Osteocyte (in vitro differentiated cells): ENCODE measurements at places on chromosomes 13 and 19. TPM values are rescaled to one million over a fixed set of nuclear protein-coding genes. Genes with fewer than 3 reads are reported as not detected.

GRCh38 chr13:40026174-40026585 lies 370.7 kb downstream of the COG6 start:
- no peak overlapping the region for H3K27ac ChIP-seq
- H3K4me3 ChIP-seq: no peak overlapping the region
- peaks cover 3% of the 10 kb centered on the region for H3K4me1 ChIP-seq

The KLK15 gene
- total RNA-seq: not detected in 2 replicates

GRCh38 chr13:48783695-48784230 lies 130.0 kb downstream of the CYSLTR2 start:
- DNase-seq: no peak
- H3K36me3 ChIP-seq: no peaks in the 10 kb centered on the region
- no peak overlapping the region for H3K4me3 ChIP-seq

The DHDH gene
- total RNA-seq: 0.67 TPM in 1 of 2 replicates, not detected in the other

- H3K4me1 ChIP-seq: peaks cover 50% of the 10 kb centered on the region
- peak overlapping the region; percentile 43 for H3K27ac ChIP-seq
- H3K27me3 ChIP-seq: no peaks in the 10 kb centered on the region
- DNase-seq: no peak
- no peak overlapping the region for H3K4me3 ChIP-seq
- no peaks in the 10 kb centered on the region for H3K36me3 ChIP-seq
Observed at GRCh38 chr13:66407128-66407527, 823.0 kb downstream of the PCDH9 start.

DNA sequence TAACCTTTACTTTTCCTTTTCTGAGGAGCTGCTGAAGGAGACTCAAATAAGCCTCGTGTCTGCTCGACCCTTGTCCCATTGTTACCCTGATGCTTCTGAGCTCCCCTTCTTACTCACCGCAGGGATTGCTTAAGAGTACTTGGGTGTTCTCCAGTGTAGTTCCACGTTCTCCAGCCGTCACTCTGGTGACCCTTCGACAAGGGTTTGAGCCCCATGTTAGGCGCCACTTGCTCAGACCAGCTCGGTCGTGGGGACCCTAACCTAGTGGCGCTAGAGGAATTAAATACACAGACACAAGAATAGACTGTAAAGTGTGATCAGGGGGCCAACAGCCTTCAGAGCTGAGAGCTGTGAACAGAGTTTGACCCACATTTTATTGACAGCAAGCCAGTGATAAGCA lies 10.3 kb downstream of the ZNF480 start:
- no peaks in the 10 kb centered on the region for H3K4me1 ChIP-seq
- no peak overlapping the region for H3K27ac ChIP-seq
- peaks cover 82% of the 10 kb centered on the region for H3K36me3 ChIP-seq
- DNase-seq: no peak
- no peak overlapping the region for H3K4me3 ChIP-seq
- H3K27me3 ChIP-seq: no peaks in the 10 kb centered on the region

DNA sequence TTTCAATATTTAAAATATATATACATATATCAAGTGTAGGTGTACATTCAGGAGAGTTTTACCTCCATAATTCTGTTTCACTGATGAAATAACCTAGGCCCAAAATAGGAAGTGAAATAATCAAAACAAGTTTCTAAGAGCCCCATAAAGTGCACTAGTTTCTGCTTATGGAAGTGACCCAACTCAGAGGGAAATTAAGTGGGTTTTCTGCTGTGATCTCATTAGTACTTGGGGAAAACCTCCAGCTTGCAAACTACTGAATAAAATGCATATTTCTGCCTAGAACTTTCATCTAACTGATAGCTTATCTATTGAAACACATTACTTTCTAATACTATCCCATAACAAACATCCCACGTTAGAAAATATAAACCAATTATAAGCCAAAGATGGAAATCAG lies 45.4 kb upstream of the MIR17HG start:
- no peak for DNase-seq
- no peak overlapping the region for H3K4me3 ChIP-seq
- no peak overlapping the region for H3K27ac ChIP-seq
- no peaks in the 10 kb centered on the region for H3K4me1 ChIP-seq
- H3K36me3 ChIP-seq: no peaks in the 10 kb centered on the region

GRCh38 chr19:47161876-47162489 lies 31.3 kb downstream of the SAE1 start:
- H3K36me3 ChIP-seq: peaks cover 16% of the 10 kb centered on the region
- no peak overlapping the region for H3K4me3 ChIP-seq
- peaks cover 21% of the 10 kb centered on the region for H3K4me1 ChIP-seq
- no peak overlapping the region for H3K27ac ChIP-seq
- DNase-seq: no peak

DNA sequence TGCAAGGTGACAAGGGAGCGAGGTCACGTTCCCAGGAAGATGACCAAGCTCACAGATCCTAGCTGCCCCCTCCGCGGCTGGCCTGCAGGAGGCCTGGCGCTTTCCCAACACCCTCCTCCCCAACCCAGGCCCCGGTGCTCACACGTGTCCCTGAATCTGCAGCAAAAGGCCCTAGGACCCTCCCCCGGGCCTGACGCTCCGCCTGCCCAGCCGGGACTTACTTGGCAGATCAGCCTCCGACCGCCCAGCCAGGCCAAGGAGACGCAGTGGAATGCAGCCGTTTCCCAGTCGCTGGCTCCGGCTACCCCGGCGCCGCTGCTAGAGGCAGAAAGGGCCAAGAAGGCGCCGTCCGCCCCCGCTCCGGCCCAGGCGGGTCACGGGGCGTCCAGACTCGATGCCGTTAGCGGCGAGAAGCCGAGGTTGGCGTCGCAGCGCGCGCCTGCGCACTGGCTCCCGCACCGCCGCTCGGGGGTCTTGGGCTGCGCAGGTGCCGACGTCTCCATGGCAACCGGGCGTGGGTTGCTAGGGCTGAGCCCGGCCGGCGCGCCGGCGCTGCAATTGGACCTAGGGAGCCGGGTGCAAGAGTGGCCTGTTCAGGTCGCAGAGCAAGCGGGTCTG lies at the start of gene PNMA8A:
Gene PNMA8A, minus strand, starts transcription at position 448 of the 618 bp plus-strand sequence. CDS start 528 bp downstream, outside the sequence.
- peak within 1 kb of the TSS; percentile 55 for H3K4me3 ChIP-seq
- peaks cover 4% of the 10 kb centered on the region for H3K36me3 ChIP-seq
- peak within 1 kb of the TSS; percentile 7 for H3K27ac ChIP-seq
- H3K4me1 ChIP-seq: peaks cover 36% of the 10 kb centered on the region

DNA sequence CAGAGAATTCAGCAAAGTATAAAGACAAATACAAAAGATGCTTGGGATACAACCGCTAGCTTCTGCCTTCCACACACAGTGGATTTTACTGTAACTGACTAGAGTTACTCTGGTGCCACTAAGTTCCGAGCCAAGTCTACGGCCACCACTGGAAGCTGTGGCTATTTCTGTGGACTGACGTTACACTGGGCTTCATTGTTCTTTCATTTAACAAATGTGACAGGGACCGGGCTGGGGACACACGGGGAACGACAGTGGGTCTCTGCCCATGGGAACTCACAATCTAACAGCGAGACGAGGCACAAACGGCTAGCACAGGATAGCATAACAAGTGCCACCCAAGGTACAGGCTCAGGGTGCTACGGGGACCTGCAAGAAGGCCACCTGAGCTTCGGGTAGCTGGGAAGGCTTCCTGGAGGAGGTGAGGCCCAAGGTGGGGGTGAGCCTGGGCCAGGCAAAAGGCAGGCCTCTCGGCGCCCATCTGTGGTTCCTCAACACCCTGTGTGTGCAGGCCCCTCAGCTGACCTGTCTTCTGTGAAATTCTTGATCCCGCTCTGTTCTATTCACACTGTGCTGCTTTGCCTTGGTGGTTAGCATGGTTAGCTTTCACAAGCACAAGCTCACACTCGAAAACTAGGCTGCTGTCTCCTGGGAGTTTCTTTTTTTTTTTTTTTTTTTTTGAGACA lies 10.3 kb upstream of the IL4I1 start:
- no peaks in the 10 kb centered on the region for H3K4me1 ChIP-seq
- no peaks in the 10 kb centered on the region for H3K27me3 ChIP-seq
- H3K27ac ChIP-seq: no peak overlapping the region

The CPB2 gene
- total RNA-seq: not detected in 2 replicates

The KLK10 gene
- total RNA-seq: not detected in 2 replicates

GRCh38 chr13:39411511-39411910 lies 191.5 kb downstream of the LHFPL6 start:
- H3K36me3 ChIP-seq: peaks cover 10% of the 10 kb centered on the region
- H3K27ac ChIP-seq: no peak overlapping the region
- DNase-seq: no peak
- H3K4me3 ChIP-seq: no peak overlapping the region

The LGALS7 gene
- total RNA-seq: not detected in 2 replicates

The PLEKHA4 gene
- total RNA-seq: 31.0 and 40.0 TPM in 2 replicates

The SPACA4 gene
- total RNA-seq: not detected in 2 replicates

DNA sequence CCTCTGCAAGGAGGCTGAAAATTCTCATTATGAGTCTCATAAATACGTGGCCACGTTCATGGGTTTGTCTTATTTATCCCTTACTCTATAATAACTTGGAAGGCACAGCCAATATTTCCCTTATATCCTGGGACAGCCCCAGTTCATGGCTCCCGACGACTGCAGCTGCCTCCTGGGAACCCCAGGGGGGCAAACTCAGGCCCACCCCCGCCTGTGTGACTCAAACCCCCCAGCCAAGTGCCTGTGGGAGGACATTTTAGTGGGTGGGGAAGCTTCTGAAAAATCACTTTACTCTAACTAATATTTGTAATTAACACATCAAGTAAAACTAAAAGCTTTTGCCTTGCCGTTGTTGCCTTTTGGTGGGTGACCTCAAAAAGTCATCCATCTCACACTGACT lies 14.3 kb downstream of the RASA3 start:
- H3K4me1 ChIP-seq: peaks cover 66% of the 10 kb centered on the region
- no peaks in the 10 kb centered on the region for H3K27me3 ChIP-seq
- no peak for DNase-seq
- peaks cover 2% of the 10 kb centered on the region for H3K36me3 ChIP-seq

The CABP5 gene
- not detected in 2 replicates for total RNA-seq

The C19orf18 gene
- 1.4 and 1.8 TPM in 2 replicates for total RNA-seq

DNA sequence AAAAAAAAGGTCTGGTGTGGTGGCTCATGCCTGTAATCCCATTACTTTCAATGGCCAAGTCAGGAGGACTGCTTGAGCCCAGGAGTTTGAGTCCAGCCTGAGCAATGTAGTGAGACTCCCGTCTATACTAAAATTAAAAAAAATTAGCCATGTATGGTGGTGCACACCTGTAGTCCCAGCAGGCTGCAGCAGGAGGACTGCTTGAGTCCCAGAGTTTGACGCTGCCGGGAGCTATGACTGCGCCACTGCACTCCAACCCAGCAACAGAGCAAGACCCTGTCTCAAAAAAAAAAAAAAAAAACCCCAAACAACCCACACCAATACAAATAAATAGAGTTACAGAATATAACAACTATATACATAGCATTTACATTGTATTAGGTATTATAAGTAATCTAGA lies 65.7 kb downstream of the MICU2 start:
- H3K4me1 ChIP-seq: peaks cover 33% of the 10 kb centered on the region
- H3K4me3 ChIP-seq: no peak overlapping the region
- no peak for DNase-seq
- H3K36me3 ChIP-seq: peaks cover 16% of the 10 kb centered on the region
- H3K27ac ChIP-seq: no peak overlapping the region

- no peak overlapping the region for H3K27ac ChIP-seq
- H3K4me1 ChIP-seq: peaks cover 22% of the 10 kb centered on the region
- peak; percentile 32 for DNase-seq
- H3K36me3 ChIP-seq: no peaks in the 10 kb centered on the region
Observed at GRCh38 chr19:31261019-31261602, 88.1 kb downstream of the TSHZ3 start.

- H3K4me1 ChIP-seq: no peaks in the 10 kb centered on the region
- H3K27ac ChIP-seq: no peak overlapping the region
- no peaks in the 10 kb centered on the region for H3K36me3 ChIP-seq
- peaks cover 7% of the 10 kb centered on the region for H3K27me3 ChIP-seq
Observed at GRCh38 chr13:26855921-26856320, 95.3 kb upstream of the GPR12 start.

The PSPN gene
- 3.2 and 3.5 TPM in 2 replicates for total RNA-seq

- H3K27me3 ChIP-seq: no peaks in the 10 kb centered on the region
- no peak overlapping the region for H3K4me3 ChIP-seq
- no peaks in the 10 kb centered on the region for H3K4me1 ChIP-seq
- H3K36me3 ChIP-seq: peaks cover 24% of the 10 kb centered on the region
Observed at GRCh38 chr19:7115721-7116120, 46.2 kb downstream of the ZNF557 start.

The ANKLE1 gene
- total RNA-seq: 0.99 and 1.5 TPM in 2 replicates

GRCh38 chr19:39146091-39146490 lies 20.5 kb downstream of the PAK4 start:
- DNase-seq: no peak
- H3K27ac ChIP-seq: no peak overlapping the region
- H3K36me3 ChIP-seq: peaks cover 2% of the 10 kb centered on the region
- H3K27me3 ChIP-seq: no peaks in the 10 kb centered on the region
- peaks cover 11% of the 10 kb centered on the region for H3K4me1 ChIP-seq

The ATXN8OS gene
- not detected in 2 replicates for total RNA-seq

GRCh38 chr13:33758113-33758512 lies 59.8 kb upstream of the RFC3 start:
- no peak for DNase-seq
- H3K4me1 ChIP-seq: peaks cover 6% of the 10 kb centered on the region
- peaks cover under 1% of the 10 kb centered on the region for H3K27me3 ChIP-seq
- H3K27ac ChIP-seq: no peak overlapping the region
- H3K36me3 ChIP-seq: no peaks in the 10 kb centered on the region

DNA sequence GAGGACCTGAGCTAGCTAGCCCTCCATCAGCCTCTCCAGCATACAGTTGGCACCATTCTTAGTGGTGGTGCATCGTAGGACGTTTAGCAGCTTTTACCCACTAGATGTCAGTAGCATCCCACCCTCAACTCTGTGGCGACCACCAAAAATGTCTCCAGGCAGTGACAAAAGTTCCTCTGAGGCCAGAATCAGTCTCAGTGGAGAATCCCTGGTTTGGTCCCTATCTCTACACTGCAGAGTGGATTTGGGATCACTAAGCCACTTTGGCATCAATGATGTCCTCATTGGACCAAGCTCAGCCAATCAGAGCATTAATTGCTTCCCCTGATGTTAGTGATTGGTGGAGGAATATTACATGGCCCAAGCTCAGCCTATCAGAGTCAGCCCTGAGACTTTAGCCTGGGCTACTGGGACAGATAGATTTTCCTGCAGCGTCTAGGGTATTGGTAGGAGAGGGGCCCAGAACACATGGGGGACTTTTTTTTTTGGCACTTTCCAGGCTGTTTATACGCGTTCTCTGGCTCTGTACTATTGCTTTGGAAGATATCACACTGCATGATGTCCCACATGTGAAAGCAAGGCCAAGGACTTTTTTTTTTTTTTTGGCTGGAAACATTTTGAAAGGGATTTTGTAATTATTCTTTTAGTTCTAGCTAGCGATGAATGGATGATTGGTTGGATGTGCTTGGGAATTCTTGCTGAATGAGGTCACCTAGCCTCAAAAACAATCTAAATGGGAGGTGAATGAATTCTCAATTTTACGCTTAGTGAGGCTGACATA lies 7.0 kb downstream of the TMEM221 start:
- no peaks in the 10 kb centered on the region for H3K36me3 ChIP-seq
- no peak for DNase-seq
- no peak overlapping the region for H3K4me3 ChIP-seq
- H3K27ac ChIP-seq: no peak overlapping the region
